ENCODE measurements at places on chromosomes 2 and 18. TPM values are rescaled to one million over a fixed set of nuclear protein-coding genes. Genes with fewer than 3 reads are reported as not detected.
A peak's percentile ranks its signal among the peaks of the same experiment; 100 is the strongest.

The SLC4A5 gene
- 2.7 TPM for total RNA-seq

DNA sequence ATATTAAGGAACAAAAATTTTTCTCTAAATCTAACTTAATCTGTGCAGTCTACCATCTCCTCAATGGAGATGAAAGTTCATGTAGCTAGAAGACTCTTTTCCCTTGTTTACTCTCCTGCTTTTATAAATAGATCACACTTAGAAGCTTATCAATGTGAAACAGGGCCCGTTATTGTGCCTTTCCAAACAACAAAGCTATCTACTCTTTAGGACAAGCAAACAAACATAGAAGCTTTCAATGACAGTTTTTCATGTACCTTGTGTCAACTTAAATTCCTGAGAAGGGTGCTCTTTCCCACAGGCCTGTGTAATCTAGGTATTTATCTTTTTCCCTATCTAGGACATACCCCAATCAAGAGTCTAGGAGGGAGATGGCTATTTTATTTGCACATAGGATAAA, 247.8 kb upstream of the CWC22 start:
- DNase-seq, result peak; percentile 69

DNA sequence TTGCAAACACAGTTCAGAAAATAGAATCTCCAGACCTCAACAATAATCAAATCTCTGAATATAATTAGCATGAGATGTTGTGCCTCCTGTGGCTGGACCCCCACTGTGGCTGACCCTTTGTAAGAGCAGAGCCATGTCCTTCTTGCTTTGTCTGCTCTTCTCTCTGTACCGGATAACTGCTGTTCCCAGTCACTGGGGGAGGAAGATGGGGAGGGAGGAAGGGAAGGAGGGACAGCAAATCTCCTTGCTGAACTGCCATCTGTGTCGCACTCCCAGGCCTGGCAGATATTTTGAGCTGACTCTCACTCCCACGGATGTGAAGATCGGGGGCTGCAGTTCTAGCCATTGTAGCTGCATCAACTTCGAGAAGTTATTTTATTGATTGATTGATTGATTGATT, 319.0 kb upstream of the CXCR4 start:
- peak; percentile 19 for DNase-seq

GRCh38 chr2:104690255-104690984, 163.5 kb upstream of the POU3F3 start:
- no peak for DNase-seq

The TXNDC2 gene
- 0.36 TPM for total RNA-seq

DNA sequence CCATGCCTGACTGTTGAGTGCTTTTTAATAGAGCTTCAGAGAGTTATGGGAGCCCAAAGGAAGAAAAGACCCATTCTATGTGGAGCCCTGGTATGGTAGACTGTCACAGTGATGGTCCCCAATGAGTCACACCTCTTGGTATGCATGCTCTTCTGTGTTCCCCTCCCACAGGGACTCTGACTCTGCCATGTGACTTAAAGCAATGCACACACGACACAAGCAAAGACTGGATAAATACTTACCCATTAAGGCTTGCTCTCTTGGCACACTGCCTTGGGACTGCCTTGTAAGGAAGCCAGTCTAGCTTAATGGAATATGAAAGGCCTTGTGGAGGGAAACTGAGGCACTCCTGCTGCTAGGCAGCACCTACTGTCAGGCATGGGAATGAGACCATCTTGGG, 16.7 kb upstream of the DTNB start:
- DNase-seq, result peak; percentile 56
